ENCODE measurements at places on chromosomes 1 and 21.
A peak's percentile ranks its signal among the peaks of the same experiment; 100 is the strongest.

GRCh38 chr1:201169203-201169602, 14.9 kb upstream of the TMEM9 start:
- DNase-seq, result no peak

- no peak for DNase-seq
Measured at GRCh38 chr1:56686169-56686568, 41.1 kb downstream of the PRKAA2 start.

DNA sequence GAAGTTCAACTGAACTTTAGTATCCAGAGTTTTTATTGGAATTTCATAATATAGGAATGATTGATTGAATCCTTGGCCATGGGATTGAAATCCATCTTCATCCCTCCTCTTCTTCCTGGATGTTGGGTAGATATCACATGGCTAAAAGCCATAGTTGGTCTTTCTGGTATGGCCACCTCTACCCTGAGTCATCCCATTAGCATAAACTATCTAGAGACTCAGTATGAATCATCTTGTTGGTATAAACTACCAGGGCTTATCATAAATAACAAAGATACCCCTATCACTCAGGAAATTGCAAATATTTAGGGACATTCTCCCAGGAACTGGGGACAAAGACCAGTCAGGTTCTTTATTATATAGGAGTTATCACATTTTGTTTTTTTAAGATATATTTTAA, 21.2 kb upstream of the ZP4 start:
- DNase-seq, result no peak

DNA sequence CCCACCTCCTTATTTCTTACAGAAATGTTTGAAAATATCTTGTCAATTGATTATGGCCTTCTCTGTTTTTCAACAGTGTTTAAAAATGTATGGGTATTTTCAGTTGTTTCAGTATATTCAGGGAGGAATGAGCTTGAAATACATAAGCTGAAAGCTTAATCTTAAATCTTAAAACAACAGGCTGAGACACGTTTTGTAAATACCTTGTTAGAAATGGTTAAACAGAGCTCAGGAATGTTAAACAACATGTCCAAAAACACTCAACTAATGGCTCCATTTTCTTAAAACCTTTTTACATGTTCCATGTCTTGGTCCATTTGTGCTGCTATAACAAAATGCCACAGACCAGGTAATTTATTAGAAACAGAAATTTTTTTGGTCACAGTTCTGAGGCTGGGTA, 953.8 kb upstream of the ADGRL2 start:
- DNase-seq, result no peak

GRCh38 chr1:11984121-11984520, 3.9 kb downstream of the MFN2 start:
- no peak for DNase-seq

- peak; percentile 42 for DNase-seq
Measured at GRCh38 chr1:211695135-211695816, 19.9 kb upstream of the NEK2 start.

- no peak for DNase-seq
Measured at GRCh38 chr1:23216771-23217420, 406 bp downstream of the HTR1D start.

- DNase-seq, result no peak
Measured at GRCh38 chr1:206089341-206089740, 27.8 kb downstream of the AVPR1B start.

DNA sequence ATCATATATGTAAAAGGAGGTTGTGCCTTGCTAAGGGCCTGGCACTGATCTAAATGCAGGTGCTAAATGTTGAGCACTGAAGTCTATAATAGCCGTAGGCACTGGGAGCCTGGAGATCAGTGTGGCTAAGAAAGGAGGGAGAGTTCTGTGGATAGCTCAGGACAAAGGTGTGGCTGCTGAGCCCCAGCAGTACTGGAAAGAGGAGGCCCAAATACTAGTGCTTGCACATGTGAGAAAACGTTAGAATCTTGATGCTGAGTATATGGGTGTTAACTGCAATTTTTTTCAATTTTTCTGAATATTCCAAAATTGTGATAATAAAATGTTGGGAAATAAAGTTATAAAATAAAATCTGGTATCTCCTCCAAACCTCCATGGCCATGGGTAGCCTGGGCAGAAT, 62.5 kb upstream of the PTGFRN start:
- no peak for DNase-seq

GRCh38 chr1:202213361-202214088, 19.9 kb downstream of the LGR6 start:
- no peak for DNase-seq

- peak; percentile 75 for DNase-seq
Measured at GRCh38 chr1:116724765-116725375, 29.4 kb upstream of the CD2 start.

GRCh38 chr1:51574796-51575195, 42.1 kb upstream of the OSBPL9 start:
- peak; percentile 74 for DNase-seq

DNA sequence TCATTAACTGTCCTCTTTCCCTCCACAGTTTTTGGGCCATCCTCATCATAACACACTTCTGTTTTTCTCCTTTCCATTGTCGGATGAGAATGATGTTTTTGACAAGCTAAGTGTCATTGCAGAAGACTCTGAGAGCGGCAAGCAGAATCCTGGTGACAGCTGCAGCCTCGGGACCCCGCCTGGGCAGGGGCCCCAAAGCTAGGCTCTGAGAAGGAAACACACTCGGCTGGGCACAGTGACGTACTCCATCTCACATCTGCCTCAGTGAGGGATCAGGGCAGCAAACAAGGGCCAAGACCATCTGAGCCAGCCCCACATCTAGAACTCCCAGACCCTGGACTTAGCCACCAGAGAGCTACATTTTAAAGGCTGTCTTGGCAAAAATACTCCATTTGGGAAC, 28.6 kb upstream of the IFNAR1 start:
- no peak for DNase-seq

DNA sequence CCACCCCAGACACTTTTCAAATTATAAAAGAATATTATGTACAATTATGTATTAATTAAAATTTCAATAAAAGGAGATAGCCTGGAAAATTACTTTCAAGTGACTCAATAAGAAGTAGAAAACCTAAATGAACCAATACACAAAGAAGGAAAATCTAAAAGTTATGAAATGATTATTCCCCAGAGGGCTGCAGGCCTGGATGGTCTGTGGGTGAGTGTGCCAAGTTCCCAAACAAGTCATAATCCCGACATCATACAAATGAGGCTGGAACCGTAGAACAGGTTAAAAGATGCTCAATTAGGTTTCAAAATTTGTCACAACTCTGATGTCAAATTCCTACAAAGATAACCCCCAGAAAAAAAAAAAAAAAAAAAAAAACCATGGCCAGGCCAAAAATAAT, 12.7 kb downstream of the SPATC1L start:
- peak; percentile 26 for DNase-seq

GRCh38 chr1:167312871-167313270, 92.2 kb downstream of the POU2F1 start:
- no peak for DNase-seq

DNA sequence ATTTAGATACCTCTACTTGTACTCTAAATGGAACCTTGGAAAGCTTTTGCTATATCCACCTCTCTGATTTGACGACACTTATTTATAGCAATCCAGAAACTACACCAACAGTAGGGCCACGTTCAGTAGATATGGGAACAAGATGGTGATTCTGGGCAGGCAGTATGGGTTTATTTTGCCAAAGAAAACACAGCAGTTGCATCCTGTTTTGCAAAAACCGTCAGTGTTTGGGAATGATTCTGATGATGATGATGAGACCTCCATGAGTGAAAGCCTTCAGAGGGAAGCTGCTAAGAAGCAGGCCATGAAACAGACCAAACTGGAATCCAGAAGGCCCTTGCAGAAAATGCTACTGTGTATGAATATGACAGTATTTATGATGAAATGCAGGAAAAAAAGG, 41.5 kb upstream of the NEXN start:
- DNase-seq, result no peak

DNA sequence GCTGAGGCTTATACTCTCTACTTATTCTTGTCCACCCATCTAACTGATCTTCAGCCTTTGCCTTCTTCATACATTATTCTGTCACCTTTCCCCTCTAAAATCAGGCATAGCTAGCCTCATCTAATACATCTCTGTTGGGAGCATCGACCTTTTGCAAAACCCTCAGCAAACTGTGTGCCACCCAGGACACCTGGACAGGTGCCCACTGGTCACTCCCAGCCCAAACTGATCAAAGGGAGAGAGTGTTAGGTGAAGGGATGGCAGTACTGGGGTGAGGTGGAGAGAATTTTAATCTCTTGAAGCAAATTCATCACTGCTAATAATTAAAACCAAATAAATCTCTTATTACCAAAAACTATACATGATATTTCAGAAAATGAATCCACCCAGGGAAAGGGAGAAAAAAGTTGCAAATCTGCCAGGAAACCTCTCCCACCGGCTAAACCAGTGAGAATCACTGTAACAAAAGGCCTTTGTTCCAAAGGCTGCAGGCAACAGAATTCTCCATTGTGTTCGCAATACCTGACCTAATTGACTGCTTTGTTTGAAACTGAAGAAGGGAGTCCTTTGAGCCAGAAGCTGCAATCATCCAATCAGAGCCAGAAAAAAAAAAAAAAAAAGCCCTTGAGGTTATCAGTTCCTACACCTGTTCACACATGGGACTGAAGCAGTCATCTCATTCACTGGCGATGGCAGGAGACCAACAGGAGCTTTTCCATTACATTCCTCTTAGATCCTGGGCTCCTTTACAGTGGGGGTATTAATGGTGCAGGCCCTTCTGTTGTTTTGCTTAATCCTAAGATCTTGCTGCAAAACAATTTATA, 172.6 kb downstream of the APP start:
- DNase-seq, result peak; percentile 63

All from testis (tissue), 5 donors.